ENCODE measurements at places on chromosomes 7 and 10.

DNA sequence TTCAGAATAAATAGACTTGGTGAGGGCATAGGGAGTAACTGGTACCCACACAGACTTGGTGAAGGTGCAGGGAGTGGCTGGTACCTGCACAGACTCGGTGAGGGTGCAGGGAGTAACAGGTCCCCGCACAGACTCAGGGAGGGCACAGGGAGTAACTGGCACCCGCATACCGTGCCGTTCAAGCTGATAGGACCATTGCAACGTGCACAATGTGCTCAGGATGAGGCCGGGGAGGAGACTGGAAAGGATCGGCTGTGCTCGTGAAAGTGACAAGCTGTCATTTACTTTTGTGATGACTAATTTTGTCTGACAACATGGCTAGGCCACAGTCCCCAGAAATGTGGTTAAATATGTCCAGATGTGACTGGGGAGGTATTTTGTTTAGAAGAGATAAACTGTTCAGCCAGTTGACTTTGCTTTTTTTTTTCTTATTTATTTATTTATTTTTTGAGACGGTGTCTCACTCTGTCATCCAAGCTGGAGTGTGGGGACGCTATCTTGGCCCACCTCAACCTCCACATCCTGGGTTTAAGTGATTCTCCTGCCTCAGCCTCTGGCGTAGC lies 76.2 kb upstream of the NMT2 start:
- DNase-seq, result no peak

GRCh38 chr7:404812-405488 lies 114.7 kb downstream of the PDGFA start:
- no peak for DNase-seq

GRCh38 chr7:44180631-44181030 lies 8.6 kb downstream of the GCK start:
- DNase-seq, result no peak

DNA sequence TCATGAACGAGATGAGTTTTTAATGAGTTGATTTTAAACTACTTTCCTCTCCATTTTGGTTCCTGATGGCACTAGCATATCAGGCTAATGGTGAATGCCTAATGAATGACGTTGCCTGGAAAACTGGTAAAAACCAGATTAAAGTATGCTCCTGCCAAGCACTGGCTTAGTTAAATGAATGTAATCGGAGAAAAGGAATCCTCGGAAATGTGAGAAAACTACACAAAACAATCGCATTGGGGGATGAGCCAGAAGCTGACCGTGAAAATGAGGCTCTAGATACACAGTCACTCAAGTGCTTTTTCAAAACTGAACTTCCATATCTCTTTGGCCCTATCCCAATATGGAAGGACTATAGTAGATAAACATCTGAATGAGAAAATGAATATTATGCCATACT lies 153.8 kb upstream of the COL1A2 start:
- no peak for DNase-seq

DNA sequence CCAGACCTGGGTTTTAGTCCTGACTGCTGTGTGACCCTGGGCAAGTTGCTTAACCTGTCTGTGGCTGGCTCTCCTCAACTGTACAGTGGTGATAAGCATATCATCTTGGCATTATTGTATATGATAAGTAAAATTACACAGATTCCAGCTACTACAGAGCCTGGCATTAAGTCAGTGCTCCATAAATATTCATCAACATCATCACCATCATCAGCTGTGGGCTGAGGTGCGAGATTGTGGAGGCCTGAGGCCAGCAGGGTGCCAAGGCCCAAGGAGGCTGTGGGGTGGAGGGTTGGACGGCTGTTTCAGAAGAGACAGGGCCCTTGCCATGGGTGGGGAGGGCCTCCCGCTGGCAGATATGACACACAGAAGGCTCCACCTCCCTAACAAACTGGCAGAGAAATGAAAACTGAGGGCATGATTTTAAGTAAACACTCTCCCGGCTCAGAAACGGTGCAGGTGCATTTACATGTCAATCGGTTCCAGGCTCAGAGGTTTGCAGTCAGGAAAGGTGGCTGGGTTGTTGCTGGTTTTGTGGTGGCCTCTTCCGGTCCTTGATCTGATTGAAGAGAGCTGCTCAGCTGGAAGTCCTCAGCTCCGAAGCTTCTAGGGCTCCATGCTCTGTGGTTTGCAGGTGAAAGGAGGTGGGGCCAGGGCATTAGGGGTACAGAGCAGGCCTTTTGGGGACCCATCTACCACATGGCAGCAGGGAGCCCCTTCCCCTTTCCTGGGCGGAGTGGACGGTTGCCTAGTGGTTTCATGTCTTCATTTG lies 10.2 kb downstream of the CRYGN start:
- peak; percentile 79 for DNase-seq

DNA sequence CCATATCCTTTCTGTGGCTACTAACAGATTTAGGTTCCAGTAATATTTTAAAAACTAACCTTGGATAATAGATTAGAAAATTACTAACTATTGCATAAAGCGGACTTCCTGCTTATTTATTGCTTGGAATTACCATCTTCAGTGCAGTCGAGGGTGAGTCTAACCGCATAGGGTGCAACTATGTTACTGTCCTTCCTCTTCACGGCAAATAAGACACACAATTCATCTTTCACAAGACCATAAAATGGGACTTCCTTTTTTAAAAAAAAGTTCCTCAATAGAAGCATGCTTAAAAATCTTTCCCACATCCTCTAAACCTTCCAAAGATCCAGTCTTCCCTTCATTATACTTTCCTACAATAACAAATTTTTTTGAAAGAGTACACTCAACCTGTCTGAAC lies 2.1 kb downstream of the SLC25A40 start:
- DNase-seq, result no peak

DNA sequence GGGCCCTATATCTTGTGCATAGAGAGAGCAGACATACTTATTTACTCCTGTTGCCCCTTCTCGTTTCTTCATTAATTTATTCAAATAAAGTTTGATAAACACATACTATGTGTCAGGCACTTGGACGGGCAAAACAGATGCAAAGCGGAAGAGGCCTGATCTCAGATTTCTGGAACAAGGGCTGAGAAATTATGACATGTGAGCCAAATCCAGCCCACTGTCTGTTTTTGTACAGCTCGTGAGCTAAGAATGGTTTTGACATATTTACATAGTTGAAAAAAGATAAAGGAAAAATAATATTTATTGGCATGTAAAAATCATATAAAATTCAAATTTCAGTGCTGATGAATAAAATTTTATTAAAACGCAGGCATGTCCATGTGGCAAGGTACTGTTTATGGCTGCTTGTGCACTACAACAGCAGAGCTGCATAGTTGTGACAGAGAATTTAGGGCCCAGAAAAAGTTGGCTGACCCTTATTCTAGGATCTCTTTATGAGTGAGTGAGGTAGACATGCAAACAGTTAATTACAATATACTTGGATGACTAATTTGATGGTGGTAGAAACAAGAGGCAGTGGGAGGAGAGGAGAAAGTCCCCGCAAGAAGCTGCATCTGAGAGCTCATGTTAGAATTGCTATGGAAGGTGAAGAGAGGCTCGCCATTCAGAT lies 68.1 kb upstream of the ITPRID1 start:
- DNase-seq, result no peak

GRCh38 chr7:44694766-44695165 lies 53.9 kb upstream of the ZMIZ2 start:
- no peak for DNase-seq

DNA sequence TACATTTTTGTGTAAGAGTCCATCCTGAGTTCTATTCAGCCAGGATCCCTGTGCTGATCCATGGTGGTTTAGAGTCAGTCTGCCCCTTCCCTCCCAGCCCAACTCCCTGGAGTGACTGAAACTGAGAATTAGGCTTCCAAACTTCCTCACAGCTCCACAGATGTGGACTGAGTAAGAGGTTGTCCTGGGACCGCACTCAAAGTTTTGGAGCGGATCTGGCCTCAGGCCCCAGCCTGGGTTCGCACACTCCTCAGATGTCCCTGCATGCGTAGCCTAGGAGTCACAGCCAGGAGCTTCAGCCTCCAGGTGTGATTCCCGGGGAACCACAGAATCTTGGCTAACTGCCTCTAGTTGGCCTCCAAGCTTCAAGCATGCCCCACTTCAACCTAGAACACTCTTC lies 218.1 kb downstream of the C7orf25 start:
- no peak for DNase-seq

- no peak for DNase-seq
Observed at GRCh38 chr10:73862011-73862410, 12.3 kb downstream of the CAMK2G start.

DNA sequence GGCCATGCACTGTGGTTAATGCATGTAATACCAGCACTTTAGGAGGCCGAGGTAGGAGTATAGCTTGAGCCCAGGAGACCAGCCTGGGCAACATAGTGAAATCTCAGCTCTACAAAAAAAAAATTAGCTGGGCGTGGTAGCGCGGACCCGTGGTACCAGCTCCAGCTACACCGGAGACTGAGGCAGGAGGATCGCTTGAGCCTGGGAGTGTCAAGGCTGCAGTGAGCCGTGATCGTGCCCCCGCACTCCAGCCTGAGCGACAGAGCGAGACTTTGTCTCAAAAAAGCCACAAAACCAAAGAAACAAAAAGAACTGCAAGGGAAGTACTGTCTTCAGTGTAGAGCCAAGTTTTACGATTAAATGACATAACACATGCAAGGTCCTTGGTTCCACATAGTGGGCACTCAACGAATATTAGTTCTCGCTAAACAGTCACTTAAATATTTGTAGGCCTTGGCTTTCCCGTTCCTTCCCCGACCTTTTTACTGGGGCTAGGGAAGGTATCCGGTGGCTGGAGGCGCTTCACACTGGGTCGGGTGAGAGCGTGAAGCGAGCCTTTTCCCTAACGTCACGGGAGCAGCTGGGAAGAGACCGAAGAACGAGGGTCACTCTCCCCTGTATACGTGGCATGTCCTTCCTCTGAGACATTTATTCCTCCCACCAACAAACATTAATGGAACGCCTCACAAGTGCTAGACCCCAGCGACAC lies 993 bp upstream of the SND1 start:
- no peak for DNase-seq

DNA sequence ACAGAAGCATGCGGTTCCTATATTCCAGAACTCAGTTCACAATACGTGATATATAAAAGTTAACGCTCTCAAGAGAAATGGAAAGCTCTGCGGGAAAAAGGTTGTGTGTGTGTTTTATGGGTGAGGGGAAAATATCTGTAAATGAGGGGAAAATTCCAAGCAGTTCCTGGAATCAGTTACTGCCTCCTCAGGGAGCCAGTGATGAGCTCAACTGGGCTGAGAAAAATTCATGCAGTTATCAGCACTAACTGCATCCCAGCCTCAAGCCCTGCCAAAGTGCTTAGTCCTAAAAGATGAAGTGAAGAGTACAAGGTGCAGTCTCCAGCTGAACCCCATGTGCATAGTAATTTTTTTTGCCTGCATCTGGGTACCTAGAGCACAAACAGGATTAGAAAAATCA lies 191.9 kb downstream of the CDK14 start:
- DNase-seq, result no peak

DNA sequence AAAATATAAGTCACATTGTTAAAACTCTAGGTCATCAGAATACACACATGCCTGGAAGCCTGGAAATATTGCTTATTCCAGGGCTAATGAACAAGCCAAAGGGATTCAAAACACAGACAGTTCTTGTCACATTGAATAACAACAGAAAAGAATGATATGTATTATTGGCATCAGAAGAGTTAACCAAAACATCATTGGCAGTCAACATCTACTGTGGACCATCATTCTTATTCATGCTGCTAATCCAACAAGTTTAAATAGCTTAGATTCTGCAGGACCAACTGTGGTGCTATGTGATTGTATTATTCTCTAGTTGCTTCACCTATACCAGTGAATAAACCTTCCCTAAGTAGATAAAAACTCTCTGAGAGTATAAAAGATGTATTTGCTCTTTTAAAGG lies 198.3 kb downstream of the NEBL start:
- DNase-seq, result no peak

GRCh38 chr10:60629332-60629731 lies 148.9 kb upstream of the CDK1 start:
- no peak for DNase-seq

- no peak for DNase-seq
Observed at GRCh38 chr10:107340326-107340725, 175.8 kb upstream of the SORCS1 start.

DNA sequence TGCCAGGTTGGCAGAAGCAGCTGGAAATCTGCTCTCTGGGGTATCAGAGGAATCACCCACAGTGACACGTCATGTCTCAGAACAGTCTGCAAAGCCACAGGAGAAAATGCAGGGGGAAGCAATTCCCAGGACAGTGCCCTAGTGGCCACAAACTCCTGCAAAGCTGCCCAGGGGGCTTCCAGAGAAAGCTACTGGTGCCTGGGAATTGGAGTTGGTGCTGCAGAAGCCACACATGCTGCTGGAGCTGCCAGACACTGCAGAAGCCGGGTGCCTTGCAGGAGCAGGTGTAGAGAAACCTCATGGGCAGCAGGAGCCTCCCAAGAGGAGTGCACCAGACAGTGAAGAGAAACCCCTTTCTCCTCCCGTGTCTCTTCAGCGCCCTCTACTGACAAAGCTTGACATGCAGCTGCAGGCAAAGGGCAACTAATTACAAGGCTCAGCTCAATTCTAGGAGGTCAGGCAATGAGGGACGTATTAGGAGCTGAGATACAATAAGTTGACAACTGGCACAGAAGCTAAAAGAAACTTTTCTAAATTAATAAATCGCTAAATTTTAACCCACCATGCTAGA lies 30.2 kb upstream of the NUB1 start:
- peak; percentile 12 for DNase-seq

DNA sequence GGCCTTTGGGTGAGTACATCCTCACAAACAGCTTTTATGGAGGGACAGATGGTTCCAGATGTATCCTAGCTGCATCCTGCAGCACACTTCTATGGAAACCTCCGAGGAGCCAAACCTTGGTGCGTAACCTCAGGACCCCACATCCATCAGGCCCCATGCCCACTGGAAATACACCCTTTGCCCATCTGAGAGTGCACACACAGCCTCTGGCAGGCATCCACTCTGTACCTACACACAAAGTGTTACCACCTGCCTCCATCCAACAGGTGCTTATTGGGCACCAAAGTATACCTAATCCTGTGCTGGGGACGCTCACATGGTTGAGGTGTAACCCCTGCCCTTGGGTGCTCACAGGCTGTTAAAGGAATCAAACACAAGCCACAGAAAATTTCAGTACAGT lies 117.9 kb downstream of the ADCY1 start:
- DNase-seq, result no peak

- no peak for DNase-seq
Observed at GRCh38 chr7:131583430-131583829, 27.0 kb upstream of the PODXL start.

DNA sequence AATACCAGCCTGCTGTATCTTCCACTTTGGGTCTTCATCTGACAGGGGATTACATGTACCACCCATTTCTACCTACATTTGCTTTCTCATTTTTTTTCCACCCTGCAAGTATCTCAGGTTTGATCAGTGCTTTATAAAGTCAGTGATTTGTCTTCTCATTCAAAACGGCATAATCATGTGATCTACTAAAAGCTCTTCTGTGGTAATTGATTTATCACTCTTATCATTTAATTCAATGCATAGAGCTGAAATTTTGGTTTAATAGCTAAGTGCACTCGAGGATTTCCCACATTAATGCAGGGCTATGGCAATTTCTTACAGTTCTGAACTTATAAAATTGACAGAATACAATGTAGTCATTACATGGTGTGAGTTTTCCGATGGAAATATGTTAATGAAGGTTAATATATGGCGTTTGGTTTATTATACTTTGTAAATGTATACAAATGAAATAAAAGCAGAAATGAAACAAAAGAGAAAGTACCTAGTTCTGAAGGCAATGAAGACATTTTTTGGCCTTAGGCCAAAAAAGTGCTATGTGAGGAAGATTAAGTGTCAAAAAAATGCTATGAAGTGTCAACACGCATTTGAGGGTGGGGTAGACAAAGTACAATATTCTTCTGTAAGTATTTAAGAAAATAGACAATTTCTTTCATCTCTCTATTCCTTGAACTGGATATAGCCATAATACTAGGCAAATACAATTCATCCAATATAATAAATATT lies 457.3 kb downstream of the ETV1 start:
- no peak for DNase-seq

Data from CD4-positive, alpha-beta T cell treated with Interleukin-12 subunit alpha and Interleukin-12 subunit beta, for 1 hour (primary cell).